G401 (cell line): ENCODE measurements at places on chromosomes 11 and 22. TPM values are rescaled to one million over a fixed set of nuclear protein-coding genes. Genes with fewer than 3 reads are reported as not detected.
A peak's percentile ranks its signal among the peaks of the same experiment; 100 is the strongest.

The OR51E1 gene
- not detected in 2 replicates for total RNA-seq

The ZFPL1 gene
- 17.7 and 42.6 TPM in 2 replicates for total RNA-seq

The NFAM1 gene
- 0.47 and 1.2 TPM in 2 replicates for total RNA-seq

The PLEKHA7 gene
- total RNA-seq: 0.03 and 0.37 TPM in 2 replicates

The PKNOX2 gene
- total RNA-seq: 4.1 and 4.6 TPM in 2 replicates

The YPEL4 gene
- total RNA-seq: 2.1 TPM in 1 of 2 replicates, not detected in the other

The SPATA19 gene
- total RNA-seq: not detected in 2 replicates

The OR11H1 gene
- total RNA-seq: not detected in 2 replicates

The USH1C gene
- not detected in 2 replicates for total RNA-seq

The MMP10 gene
- total RNA-seq: 42.3 and 45.3 TPM in 2 replicates

- DNase-seq: no peak
These were observed 128.7 kb downstream of the MPPED1 start for GRCh38 chr22:43540529-43540923.

- no peak for DNase-seq
These were observed 42.1 kb downstream of the RIBC2 start for GRCh38 chr22:45455621-45456020.

DNA sequence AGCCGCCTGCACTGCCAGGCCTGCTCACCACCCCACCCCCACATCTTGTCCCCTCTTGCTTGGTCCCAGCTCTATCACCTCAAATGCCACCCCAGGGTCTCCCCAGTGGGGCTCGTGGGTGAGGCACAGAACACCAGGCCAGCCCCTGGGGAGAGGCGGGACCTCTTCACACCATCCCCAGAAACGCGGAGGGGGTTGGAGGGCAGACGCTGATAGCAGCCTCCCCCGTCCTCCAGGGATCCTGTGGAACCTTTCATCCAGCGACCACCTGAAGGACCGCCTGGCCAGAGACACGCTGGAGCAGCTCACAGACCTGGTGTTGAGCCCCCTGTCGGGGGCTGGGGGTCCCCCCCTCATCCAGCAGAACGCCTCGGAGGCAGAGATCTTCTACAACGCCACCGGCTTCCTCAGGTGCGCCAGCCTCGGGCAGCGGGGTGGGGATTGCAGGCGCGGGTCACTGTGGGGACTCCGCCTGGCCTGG is 5.8 kb downstream of the PKP3 start:
- no peak for DNase-seq

DNA sequence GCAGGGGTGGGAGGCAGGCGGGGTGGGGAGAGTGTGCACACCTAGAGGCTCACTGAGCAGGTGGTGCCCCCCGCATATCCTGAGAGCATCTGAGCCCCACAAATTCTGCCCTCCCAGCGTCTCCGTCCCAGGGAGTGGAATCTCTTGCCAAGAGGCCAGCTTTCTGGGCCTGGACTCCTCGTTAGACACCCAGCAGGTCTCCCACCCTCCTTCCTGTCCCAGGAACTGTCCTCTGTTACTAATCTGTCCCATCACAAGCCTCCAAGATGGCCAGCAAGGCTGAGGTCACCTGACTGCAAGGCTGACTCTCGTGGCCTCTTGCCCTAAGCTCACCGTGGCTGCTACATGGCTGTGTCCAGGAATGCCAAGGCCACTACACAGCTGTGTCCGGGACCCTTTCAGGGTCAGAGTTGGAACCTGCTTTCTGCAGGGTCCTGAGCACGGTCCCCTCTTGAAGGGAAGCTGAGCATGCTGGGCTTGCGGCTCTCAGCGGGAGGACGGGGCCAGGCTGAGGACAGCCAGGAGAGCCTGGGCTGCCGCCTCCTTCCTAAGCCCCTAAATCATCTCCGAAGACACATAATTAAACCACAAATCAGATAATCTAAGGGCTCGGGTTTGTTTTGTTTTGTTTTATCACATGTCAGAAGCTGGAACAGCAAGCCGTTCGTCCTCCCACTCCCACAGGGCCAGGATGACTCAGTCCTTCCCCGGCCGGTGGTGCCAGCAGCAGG is 1327.3 kb downstream of the TBC1D22A start:
- peak; percentile 64 for DNase-seq

DNA sequence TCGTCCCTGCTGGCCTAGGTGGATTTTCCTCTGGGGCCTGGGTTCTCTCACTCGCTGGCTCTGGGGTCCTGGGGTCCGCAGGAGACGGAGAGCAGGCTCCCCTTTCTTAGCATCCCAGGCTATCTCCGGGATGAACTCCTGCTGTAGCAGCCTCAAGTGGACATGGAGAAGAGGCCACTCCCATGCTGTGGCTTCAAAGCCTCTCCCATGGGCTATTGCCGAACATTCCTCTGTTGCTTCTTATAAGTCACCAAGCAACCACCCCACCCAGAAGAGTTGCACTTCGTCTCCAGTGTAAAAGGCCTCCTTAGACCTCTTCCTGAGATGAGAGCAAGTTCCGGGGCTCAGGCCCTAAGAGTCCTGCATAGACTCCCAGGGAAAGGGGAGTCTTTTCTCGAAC is 124.0 kb upstream of the RCN1 start:
- no peak for DNase-seq

DNA sequence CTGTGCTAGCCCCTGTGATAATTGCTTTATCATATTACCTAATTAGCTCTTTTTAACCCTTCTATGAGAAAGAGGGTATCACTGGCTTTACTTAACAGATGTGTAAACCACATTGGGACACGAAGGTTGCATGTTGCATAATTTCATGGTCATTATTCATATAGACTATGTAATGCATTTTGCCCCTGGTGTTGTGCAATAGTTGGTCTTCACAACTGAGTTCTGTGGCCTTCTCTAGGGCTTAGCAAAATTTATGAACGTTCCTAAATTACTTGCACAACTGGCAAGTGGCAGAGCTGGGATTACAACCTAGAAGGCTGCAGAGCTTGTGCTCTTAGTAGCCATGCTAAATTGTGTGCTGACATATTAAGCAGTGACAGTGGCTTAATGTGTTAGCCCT is 34.6 kb upstream of the PDGFD start:
- DNase-seq: no peak

DNA sequence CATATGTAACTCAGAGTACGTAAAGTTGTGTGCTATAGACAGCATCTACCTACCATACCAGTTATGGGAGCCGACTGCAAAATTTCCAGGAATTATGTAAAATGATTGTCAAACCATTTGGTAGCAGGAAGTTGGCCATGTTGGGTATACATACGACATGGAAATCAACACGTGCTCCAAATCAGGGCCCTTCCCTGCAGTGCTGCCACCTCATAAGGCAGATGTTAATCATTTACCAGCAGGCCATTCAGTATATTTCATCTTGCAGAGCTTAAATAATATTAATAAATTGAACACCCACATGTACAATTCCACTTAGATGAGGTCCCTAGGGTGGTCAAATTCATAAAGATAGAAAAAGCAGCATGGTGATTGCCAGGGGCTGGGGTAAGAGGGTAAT is 9.8 kb downstream of the MS4A18 start:
- no peak for DNase-seq

DNA sequence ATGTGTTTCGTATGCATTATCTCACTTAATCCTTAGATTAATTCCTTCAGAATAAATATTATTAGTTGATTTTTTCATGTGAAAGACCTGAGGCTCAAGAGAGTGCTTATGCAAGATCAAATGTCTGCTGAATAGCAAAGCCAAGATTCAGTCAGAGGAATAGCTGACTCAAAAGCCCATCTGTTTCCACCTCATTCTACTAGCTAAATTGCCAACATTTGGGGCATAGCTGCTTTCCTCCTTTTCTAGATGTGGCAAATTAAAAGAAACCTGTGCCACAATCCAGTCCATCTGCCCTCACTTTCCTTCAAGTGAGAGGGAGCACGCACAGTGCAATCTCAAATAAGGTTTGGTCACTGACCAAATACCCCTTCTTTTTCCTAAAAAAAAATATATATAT is 121.1 kb downstream of the PAX6 start:
- DNase-seq: peak; percentile 98

DNA sequence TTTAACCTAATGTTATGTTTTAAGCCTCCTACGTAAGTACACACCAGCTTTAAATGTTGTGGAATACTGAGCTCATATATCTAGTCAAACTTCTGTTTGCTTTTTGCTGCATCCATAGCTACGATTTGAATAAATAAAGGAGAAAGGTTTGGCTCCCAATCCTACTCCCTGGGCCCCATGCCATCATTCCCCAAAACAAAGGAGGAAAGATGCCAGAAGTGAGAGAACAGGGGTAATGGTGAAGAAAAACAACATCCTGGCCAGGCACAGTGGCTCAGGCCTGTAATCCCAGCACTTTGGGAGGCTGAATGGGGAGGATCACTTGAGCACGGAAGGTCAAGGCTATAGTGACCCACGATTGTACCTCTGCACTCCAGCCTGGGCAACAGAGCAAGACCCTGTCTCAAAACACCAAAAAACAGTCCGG is 26.5 kb downstream of the SCGB1A1 start:
- DNase-seq: peak; percentile 58

GRCh38 chr22:17430412-17430811 is 61.2 kb downstream of the CECR2 start:
- DNase-seq: no peak

DNA sequence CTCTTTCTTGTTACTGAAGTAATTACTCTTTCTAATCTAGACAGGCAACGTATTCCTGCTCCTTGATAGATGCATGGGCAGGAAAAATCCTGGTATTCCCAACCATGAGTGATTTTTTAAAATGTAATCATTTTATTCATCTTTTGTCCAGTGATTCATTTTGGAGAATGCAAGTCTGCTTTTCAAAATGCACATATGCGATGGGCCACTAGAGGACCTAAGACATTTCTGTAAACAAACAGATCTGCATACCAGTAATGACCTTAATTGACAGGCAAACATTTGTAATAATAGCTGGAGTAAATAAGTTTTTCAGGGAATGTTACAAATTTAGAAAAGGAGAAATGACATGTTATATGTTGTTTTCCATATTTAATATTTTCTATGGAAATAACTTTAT is 1167.6 kb downstream of the JRKL start:
- no peak for DNase-seq

DNA sequence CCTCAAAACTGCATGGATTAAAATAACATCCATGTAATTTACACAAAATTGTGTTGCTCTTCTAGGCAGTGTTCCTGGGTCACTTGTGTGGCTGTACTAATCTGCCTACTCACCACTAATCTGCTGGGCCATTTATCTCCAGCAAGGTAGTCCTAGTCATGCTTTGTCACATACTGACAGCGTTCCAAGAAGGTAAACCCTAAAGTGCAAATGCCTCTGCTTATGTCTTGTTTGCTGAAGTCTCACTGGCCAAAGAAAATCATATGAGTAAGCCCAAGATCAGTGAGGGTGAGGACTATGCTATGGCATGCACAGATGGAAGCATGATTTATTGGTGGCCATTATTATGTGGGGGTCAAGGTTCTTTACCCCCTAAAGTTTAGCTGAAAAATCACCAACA is 630.2 kb upstream of the LUZP2 start:
- no peak for DNase-seq

GRCh38 chr11:3015796-3016195 is 23.7 kb upstream of the NAP1L4 start:
- no peak for DNase-seq

GRCh38 chr11:76218449-76219178 is 12.3 kb upstream of the WNT11 start:
- DNase-seq: no peak

DNA sequence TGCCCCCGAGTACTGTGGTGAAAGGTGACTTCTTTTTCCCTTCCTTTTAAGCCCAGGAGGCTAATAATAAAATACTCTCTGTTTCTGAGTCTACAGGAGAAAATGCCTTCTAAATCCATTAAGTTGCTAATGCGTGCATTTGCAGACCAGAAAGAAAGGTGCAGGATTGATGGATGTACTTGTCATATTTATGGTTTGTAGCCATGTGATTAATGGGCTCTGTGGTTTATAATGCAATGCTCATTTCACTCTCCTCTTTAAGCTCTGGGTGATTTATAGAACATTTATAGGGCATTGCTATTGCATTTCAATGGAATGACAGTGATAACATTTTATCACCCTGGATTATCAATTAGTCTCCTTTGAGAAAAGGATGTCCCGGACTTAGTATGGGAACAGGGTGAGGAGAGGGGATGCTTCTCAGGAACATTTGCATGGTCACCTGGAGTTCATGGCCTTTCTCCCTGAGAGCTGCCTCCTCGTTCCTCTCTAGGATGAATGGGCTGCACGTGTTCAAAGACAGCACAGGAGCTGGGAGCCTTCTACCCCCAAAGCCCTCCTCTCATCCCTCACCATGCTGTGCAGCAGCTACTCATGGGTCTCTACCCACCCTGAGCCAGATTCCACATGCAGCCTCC is 82.8 kb upstream of the HMGXB4 start:
- DNase-seq: no peak

- DNase-seq: no peak
These were observed 114.7 kb upstream of the OR4B1 start for GRCh38 chr11:48101958-48102357.

GRCh38 chr11:72037554-72038311 is 39.0 kb downstream of the IL18BP start:
- DNase-seq: peak; percentile 26

GRCh38 chr11:1121813-1122663 is 35.7 kb upstream of the MUC5AC start:
- no peak for DNase-seq

GRCh38 chr11:106386519-106386918 is 309.1 kb downstream of the AASDHPPT start:
- peak; percentile 8 for DNase-seq

- peak; percentile 57 for DNase-seq
These were observed 47.4 kb downstream of the RPS6KA4 start for GRCh38 chr11:64406221-64406946.

DNA sequence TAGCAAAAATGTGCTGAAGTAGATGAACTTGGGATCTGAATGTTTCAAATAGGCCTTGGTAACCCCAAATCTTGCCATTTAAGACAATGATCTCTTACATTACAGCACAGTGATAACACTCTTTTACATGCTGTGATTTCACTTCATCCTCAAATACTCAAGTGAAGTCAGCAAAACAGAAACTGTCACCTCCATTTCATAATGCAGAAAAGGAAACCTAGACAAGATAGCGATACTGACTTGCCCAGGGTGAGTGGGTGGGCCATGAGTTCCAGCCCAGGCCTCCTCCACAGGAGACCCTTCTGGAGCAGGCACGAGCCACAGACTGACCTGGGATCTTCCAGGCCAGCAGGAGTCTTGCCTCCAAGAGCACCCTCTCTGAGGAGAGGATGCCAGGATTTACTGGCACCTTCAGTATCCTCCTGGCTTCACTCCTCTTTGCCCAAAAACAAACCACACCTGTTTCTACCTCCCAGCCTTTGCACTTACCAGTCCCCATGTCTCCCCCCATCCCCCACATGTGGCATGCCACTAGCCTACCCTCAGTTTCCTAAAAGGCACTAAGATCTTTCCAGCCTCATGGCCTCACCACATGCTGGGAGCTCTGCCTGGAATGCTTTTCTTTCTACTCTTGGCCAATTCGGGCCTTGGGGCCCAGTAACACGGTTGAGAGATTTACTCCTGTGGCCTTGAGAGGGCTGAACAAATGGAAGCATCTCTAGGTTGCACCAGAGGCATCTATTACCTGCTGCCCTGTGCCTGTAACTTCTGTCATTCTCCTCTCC is 1.9 kb upstream of the DGAT2 start:
- no peak for DNase-seq

DNA sequence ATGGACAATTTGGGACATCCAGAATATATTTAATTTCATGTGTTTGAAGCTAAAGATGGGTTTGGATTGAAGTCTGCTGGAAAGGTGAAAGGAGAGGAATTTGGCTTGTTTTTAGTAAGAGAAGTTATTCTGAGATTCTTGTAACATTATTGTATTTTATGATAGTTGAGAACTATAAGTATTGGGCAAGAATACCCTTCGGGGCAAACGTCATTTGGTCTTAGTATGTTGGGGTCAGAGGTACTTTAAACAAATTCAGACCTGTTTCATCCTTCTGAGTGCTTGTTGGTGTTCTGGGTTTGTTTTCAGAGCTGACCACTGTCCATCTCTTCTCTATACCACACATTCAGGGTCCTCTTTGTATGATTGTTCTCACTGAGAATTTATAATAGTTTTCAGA is 19.5 kb downstream of the PANX1 start:
- DNase-seq: no peak
